ENCODE measurements at places on chromosomes 2 and 18.

DNA sequence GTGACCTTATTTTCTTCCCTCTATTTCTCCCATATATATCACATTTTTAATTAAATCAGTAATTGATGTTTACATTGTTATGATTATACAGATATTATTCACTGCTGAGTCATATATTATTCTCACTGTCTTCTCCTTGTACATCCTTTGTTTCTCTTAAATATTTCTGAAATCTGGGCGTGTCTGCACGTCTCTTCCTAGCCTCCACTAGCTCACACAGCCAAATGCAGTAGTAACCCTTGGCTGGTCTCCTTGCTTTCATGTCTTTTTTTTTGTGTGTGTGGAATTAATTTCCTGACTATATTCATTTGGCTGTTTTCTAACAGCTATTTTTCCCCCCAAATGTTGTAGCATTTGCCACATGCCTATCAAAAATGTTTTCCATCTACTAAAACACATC lies 15.8 kb downstream of the CCNYL1 start:
- no peak for DNase-seq

DNA sequence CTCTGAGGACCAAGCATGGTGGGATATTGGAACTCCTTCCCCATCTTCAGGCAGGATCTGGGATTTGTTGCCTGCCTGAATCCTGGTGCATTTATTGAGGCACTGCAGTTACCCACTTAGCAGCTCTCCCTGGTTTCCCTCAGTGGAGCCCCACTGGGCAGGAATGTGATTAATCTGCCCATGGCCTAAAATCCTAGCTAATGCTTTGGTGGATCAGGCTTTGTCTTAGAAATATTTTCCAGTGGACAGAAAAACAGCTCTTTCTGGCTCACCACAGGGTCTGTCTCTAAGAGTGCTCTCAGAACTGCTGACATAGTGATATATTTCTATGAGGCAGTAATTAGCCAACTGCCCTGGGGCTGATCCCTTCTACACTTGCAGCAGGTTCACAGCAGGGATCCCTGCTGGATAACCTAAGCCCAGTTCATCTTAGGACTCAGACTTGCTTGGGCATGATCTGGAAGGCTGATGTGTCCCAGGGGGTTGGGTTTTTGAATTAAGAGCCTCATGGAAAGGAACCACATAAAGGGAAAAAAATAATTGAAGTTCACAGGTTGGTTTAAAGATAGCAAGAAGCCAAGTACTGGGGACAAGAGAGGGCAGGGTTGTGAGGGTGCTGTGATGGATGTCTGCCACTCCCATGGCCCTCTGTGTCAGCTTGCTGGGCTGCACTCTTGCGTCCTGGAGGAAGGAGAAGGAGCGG lies 44.3 kb upstream of the ZDBF2 start:
- no peak for DNase-seq

DNA sequence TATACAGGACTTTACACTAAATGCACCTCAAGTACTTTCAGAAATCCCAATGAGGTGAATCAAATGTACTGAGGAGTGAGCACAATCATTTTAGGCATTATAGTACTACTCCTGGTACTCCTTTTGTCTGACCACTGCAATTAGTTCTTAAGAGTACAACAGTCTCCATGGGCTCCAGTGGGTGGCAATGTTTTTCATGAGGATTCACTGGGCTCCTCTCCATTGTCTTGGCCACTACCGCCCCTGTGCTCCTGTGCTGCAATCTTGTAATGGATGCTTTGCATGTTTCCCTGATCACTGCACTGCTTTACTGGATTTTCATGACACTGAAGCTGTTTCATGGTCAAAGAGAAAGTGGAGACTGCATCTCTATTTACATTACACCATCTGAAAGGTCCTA lies 268.5 kb upstream of the ZSWIM2 start:
- DNase-seq, result no peak

- no peak for DNase-seq
Observed at GRCh38 chr2:199742884-199743283, 108.1 kb downstream of the FTCDNL1 start.

DNA sequence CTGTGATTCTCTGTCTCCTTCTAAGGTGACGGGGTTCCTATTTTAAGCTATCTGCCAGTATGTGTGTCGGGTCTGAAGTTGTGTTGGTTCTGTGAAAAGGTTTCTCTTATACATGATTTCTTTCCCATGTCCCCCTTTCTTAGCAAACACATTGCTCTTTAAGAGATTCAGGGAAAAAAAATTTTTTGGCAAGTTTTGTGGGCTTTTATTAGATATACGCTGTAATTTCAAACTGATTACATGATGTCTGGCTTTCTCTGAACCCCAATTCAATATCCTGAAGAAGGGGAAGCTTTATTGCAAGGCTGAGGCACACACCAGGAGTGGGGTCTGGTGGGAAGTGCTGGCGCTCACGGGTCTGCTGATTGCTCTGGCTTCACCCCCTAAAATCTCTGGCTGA lies 210.6 kb downstream of the AGPS start:
- DNase-seq, result no peak

GRCh38 chr2:66428986-66429612 lies 5.8 kb upstream of the MEIS1 start:
- DNase-seq, result no peak

GRCh38 chr2:152154462-152154861 lies 21.1 kb downstream of the STAM2 start:
- DNase-seq, result no peak

- no peak for DNase-seq
Observed at GRCh38 chr18:72704202-72704601, 160.1 kb upstream of the CBLN2 start.

DNA sequence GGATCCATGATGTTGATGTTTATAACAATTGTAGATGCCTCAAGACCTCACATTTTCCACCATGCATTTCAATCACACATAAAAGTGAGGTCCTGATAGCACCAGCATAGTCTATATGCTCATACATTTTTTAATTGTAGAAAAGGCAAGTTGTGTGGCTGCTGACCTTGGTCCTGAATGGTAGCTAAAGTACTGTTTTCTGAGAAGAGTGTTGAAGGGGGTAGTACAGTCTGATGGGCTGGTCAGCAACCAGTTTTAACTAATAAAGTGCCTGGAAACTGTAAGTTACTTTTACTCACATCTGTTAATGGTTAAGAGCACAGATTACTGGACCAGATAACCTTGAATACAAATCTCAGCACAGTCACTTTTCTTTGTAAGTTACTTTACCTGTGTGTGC lies 15.9 kb downstream of the ZNF638 start:
- DNase-seq, result no peak

DNA sequence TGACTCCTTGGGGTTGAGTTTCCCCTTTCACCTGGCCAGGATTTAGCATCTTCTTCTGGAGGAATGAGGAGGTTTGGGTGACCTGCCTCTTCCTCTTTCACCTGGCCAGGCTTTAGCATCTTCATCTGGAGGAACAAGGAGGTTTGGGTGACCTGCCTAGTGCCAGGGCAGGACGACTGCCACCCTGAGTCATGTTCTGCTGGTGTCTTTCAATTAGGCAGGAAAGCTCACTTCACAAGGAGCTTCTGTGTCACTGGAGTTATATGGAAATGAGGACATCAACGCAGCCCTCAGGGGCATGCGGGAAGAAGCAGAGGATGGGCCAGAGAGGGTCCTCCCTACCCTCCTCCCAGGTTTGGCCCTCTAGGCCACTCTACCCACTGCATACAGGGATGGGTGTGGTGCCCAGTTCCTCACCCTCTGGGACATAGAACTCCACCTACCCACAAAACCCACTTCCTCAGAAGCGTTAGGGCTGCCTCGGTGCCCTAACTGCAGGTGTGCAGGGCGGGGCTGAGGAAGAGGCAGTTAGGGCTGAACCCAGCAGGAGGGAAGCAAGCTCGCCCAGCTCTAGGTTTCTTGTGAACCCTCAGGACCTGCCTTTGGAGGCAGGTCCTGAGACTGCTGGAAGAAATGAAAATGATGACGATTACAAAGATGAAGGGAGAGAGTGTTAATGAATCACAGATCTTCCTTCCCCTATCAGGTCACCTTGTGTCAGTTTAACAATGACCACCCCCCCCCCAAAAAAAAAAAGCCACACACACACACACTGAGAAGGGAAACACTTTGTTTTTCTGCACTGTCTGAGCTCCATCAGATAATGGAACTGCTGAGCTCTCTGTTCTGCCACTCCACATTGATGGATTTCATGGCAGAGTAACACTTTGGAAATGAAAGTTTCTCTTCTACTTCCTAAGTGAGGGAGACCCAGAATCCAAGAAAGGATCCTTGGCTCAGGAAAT lies 71.0 kb downstream of the ARL4C start:
- no peak for DNase-seq

GRCh38 chr2:153567367-153567766 lies 88.8 kb upstream of the RPRM start:
- DNase-seq, result no peak

DNA sequence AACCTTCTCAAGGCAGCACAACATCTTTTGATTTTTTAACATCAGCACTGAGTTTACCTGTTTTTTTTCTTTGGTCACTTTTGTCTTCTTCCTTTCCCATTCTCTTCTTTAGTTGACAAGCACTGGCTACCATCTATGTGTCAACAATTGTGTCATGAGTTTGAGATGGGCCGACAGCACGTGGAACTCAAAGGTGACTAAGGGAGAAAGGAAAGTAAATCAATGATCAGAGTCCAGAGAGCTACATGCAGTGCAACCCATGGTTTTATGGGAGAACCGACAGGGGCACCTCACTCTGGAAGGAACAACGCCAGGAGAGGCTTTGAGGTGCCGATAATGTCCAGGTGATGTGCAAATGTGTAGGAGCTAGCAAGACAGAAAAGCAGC lies 755.5 kb downstream of the RNF144A start:
- no peak for DNase-seq

DNA sequence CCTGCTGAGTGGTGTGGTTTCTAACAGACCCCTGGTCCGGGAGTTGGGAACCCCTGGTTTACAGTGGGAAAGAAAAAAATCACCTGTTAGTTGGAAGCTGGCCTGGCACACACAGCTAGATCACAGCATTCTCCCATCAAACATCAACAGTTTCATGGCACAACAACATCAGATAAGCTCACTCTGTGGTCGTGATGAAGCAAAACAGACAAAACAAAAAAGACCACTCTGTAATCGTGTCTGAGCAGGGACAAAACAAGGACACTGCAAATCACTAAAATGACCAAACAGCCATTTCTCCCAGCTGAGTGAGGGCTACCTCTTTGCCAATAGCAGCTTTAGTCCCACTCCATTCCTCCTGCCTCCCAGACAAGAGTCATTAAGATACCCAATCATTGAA lies 9.0 kb upstream of the IMPACT start:
- no peak for DNase-seq
